ENCODE measurements at places on chromosomes 7 and 10. TPM values are rescaled to one million over a fixed set of nuclear protein-coding genes. Genes with fewer than 3 reads are reported as not detected.

Gene CCDC146
- 0.08 TPM for polyA plus RNA-seq

Gene NUTM2B
- not detected for polyA plus RNA-seq

Gene ESYT2
- 24.1 TPM for polyA plus RNA-seq

DNA sequence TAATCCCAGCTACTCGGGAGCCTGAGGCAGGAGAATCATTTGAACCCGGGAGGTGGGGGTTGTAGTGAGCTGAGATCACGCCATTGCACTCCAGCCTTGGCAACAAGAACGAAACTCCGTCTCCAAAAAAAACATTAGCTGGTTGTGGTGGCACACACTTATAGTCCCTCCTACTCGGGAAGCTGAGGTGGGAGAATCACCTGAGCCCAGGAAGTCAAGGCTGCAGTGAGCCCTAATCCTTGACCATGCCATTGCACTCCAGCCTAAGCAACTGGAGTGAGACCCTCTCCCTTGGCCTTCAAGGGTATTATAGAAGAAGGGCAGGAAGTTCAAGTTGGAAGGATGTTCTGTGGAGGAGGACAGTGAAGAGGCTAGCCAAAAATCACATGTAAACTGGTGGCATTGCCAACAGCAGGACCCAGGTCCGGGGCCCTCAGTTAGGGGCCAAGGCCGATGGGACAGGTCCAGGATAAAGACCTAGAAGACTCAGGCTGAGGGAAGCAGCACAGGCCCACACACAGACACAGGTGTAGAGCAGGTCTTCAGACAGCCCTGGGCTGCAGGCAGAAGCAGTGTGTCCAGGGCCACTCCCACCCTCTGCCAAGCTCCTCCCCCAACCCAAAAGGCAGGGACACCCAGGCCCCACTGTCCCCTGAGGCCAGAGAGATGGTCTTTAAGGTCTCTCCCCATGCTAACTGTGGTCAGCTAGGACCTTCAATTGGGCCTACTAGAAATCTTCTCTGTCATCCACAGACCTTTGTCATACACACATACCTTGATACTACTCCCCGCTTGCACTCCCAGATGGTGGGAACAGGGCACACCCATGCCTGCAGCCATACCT lies 8.4 kb upstream of the SAMD8 start:
- H3K36me3 ChIP-seq, result no peaks in the 10 kb centered on the region
- H3K4me1 ChIP-seq, result peaks cover 13% of the 10 kb centered on the region
- no peaks in the 10 kb centered on the region for H3K27me3 ChIP-seq
- H3K27ac ChIP-seq, result no peak overlapping the region
- no peak overlapping the region for H3K4me3 ChIP-seq

All from CD14-positive monocyte (primary cell).